Renal cortical epithelial cell (primary cell): ENCODE measurements at places on chromosomes 5 and 9.

GRCh38 chr5:116271446-116272025, 186.7 kb downstream of the COMMD10 start:
- peak; percentile 72 for DNase-seq

- peak; percentile 92 for DNase-seq
Measured at GRCh38 chr5:115460472-115460871, 84.1 kb downstream of the FEM1C start.

DNA sequence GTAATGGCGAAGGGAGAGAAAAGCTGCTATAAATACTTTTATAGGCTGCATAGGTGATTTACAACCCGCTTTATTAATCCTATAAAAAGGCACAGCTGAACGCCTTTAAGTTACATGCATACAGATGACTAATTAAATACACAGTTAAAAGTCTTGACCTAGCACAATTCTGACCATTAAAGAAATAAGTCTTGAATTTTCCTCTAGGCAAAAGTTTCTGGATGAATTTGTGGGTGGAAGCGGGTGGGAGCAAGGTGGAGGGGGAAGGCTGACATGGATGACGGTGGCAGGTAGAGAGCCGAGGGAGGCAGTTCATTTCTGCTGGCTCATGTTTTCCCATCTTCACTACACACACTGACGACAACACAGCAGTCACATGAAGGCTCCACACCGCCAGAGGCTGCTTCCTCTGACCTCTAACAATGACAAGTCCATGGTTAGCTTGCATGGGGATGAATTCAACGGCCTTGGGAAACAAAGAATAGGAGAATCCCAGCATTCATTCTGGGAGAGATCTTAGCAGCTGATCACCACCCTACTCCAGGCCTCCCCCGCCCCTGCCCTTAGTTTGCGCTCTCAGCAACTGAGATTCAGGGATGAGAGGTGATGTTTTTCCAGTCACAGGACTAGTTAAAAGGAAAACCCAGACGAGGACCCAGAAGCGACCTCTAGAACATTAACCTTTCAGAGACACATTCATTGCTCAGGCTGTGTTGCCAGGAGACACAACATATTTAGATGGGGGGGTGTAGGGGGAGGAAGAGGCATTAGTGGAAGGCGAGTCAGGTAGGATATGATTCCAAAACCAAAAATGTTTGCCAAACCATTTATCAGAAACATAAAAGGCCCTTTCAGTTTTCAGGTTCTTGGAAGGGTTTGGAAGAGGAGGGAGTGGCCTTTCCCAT, 329.3 kb downstream of the PIK3R1 start:
- DNase-seq = peak; percentile 89

GRCh38 chr9:88742483-88742882, 207.5 kb downstream of the NXNL2 start:
- peak; percentile 68 for DNase-seq

GRCh38 chr5:72552041-72552557, 44.9 kb upstream of the ZNF366 start:
- peak; percentile 86 for DNase-seq

DNA sequence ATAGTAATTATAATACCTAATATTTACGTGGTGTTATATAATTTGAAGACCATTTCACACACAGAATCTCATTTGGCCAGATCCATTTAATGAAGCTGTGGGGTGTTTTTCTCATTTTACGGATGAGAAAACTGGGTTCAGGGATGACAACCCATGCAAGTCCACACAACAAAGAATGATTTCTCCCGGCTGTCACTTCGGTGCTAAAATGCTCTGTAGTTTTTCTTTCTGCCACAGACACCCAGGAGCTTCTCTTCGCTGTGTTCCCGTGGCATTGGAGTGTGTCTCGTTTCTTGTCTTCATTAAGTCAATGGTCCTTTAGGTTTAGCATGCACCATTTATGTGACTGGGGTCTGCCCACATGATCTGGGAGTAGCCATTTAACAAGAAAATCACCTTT, 308.5 kb downstream of the ENC1 start:
- DNase-seq = no peak

DNA sequence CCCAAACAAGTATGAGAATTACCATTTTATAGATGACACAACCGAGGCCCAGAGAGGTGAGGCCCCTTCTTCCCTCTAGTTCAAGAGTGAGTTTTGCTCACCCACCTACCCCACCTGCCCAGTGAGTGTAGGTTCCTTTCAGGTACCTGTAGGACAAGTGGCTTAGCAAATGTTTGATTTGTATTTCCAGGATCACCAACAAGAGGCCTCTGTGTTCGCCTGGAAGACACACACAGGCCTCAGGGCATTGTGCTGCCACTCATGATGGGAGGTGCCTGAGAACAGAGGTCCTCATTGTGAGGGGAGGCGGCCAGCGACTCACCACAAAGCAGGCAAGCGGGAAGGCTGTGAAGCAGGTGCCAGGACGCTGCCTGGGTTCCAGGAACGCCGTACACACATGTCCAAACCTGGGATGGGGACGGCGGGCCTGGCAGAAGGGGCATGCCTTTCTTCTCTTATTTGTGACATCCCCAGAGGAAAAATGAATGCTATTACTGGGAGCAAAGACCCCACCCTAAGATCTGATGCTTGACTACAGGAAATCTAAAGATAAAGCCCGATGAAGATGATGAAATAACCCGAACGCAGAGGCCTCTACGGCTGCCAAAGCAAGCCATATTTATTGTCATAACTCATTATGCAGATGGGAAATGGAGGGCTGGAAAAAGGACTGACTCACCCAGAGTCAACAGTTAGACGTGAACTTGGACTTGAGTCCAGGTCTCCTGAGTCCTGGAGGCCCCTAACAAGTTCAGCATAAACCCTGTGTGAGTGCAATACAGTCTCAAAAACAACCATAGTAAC, 60.2 kb upstream of the SLC25A51 start:
- peak; percentile 88 for DNase-seq

GRCh38 chr5:55521881-55522280, 12.9 kb downstream of the PLPP1 start:
- DNase-seq = no peak

- no peak for DNase-seq
Measured at GRCh38 chr5:43702815-43703214, 99.8 kb downstream of the NNT start.

GRCh38 chr5:156182174-156182967, 144.6 kb upstream of the SGCD start:
- peak; percentile 15 for DNase-seq

DNA sequence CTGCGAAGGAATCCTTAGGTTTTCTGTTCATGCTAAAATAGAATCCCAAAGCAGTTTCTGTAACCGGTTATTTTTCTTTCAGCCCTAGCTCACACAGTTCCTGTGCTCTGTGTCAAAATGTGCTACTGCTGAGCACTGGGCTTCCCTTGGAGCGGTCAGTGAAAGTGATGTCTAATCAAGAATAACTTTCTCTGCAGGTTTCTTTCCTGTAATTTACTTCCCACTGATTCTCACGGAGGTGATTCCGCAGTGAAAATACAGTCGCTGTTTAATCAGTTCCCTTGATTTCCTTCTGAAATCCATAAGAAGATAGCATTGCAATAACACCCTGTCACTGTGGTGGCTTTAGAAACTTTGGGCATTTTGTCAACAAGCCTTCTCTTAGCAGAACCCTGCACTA, 112.0 kb upstream of the ISL1 start:
- no peak for DNase-seq

DNA sequence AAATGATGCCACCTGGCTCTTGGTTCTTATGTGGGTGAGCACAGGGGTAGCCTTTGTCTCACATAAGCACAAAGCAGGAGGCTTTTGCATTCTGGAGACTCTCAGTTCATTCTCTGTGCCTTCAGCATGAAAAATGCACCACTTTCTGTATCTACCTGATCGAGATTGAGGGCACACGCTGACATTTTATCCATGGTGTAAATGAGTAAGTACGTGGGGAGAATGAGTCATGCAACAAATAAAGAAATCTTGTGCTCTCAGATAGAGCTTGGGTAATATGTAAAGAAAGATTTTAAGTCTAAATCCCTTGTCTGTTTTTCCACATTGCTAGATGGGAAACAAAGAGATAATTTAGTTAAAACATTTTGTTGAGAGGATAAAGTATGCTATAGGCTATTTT, 607.2 kb upstream of the WWC1 start:
- peak; percentile 44 for DNase-seq

GRCh38 chr5:174793684-174794328, 69.4 kb downstream of the MSX2 start:
- DNase-seq = peak; percentile 3

GRCh38 chr5:172659570-172659908, 18.5 kb downstream of the NEURL1B start:
- no peak for DNase-seq

DNA sequence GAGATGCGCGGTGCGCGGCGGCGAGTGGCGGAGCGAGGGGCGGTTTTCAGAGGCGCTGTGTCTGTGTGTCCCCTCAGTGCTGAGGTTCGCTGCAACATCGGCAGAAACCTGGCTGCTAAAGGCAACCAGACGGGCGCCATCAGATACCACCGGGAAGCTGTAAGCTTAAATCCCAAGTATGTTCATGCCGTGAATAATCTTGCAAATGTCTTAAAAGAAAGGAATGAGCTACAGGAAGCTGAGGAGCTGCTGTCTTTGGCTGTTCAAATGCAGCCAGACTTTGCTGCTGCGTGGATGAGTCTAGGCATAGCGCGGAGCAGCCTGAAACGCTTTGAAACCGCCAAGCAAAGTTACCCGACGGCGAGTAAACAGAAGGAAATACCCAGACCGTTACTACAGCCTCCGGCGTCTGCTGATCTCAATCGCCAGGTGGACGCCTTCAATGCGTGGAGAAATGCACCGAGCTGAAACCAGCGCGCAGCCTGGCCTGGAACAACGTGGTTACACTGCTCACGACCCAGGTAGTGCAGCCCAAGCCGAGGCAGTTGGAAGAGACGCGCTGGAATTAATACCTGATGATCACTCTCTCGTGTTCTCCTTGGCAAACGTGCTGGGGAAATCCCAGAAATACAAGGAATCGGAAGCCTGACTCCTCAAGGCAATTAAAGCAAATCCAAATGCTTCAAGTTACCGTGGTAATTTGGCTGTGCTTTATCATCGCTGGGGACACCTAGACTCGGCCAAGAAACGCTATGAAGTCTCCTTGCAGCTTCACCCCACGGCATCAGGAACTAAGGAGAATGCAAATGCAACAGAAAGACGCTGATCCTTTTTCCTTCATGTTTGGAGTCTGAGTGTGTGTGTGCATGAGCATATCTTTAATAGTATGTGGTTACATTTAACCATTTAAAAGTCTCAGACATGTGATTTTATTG, 15.9 kb downstream of the OR2V1 start:
- DNase-seq = peak; percentile 52

- DNase-seq = peak; percentile 38
Measured at GRCh38 chr5:76683816-76684731, 31.9 kb upstream of the F2R start.

DNA sequence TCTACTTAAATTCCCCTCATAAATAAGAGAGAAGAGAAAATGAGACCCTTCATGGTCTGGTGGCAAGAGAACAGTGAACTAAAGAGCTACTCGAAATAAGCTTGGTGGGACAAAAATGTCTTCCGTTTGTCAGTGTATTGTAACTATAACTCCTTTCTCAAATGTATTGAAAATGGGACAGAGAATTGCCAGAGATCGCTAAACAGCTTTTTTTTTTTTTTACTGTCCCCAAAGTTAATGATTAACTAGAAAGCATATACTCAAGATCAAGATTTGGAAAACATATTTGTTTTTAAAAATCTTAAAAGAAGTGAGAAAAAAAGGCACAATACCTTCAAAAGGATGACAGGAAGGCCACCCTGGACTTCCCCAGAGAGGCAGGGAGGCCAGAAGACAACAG, 206.4 kb upstream of the CTNND2 start:
- DNase-seq = no peak

DNA sequence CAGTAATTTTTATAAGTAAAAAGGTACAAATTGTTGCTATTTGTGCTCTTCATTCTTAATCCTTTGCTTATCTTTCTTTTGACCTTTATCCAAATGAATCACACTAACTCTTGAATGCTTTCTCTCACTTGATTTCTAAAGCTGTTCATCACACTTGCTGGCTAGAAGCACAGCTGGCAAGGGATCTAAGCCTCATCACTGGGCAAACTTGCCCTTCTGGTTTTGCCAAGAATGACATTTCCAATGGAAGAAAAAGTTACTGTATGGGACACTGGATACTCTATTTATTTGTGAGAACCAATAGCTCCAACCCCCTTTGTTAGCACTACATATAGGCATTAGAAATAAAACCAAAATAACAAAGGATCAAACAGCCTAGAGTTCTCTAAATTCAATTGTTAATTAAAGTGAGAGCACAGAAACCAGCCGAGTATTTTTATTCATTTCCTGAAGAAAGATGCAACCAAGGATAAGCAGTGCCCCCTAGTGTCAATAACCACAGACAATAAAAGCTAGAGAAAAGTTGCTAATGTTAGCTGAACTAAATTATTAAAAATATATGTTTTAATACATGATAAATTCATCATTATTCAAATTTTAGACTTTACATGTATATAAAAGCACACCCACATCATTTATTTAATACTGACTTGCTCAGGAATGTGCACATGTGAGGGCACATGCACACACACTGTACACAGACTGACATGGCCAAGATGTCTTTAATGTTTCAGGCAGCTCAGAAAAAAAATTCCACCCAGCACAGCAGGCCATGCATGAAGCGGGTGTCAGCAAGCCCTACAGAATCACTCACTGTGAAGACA, 59.8 kb upstream of the POU5F2 start:
- peak; percentile 56 for DNase-seq

- DNase-seq = no peak
Measured at GRCh38 chr9:112115970-112116753, 58.9 kb downstream of the SUSD1 start.

DNA sequence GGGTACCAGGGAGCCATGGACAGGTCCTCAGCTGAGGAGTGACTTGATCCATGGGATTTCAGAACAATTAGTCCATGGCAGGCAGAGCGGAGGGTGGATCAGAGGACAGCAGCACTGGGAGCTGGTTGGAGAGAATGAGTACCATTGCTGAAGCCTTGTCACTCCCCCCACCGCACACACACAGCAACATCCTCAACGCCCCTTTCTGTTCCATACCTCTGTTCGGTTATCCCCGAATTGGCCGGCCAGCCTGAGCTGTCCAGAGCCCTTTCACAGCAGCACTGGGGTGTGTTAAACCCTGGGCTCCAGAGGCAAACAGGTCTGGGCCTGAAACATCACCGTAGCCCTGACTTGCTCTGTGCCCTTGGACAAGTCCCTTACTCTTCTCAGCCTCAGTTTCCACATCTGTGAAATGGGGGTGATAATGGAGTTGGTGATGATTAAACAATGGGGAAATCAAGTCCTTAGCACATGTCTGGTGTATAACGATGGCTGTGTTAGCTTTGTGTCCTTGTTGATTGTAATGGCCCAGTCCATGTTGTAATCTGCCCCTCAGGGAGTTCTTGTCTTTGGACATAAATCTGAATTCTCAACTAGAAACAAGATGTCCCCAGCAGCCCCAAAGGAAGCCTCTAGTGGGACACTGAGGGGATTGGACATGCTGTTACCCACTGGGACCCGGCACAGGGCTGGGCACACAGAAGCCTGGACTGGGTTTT, 16.9 kb downstream of the GSN start:
- no peak for DNase-seq

GRCh38 chr5:174668349-174668748, 56.0 kb upstream of the MSX2 start:
- DNase-seq = no peak
